ENCODE measurements at places on chromosomes 3 and 15. TPM values are rescaled to one million over a fixed set of nuclear protein-coding genes. Genes with fewer than 3 reads are reported as not detected.

Gene CLSTN2
- total RNA-seq, result 0.08 TPM

Gene SNURF
- total RNA-seq, result 19.6 TPM

Gene AGBL1
- total RNA-seq, result not detected

Gene TNNC1
- 2.9 TPM for total RNA-seq

Gene RTP3
- total RNA-seq, result not detected

Gene PLAAT1
- total RNA-seq, result 0.28 TPM

Gene MBD4
- total RNA-seq, result 51.1 TPM

Gene C3orf22
- not detected for total RNA-seq

Gene NOP10
- total RNA-seq, result 303 TPM

Gene DNAH12
- 0.08 TPM for total RNA-seq

Gene TTC23
- 4.2 TPM for total RNA-seq

Gene GABRR3
- total RNA-seq, result not detected

Gene LYZL4
- not detected for total RNA-seq

Gene NEK11
- 2.1 TPM for total RNA-seq

Gene IL20RB
- 2.0 TPM for total RNA-seq

Gene CFAP20DC
- 2.4 TPM for total RNA-seq

Gene RPSA
- 2,622 TPM for total RNA-seq

Gene SCAMP5
- total RNA-seq, result 0.44 TPM

Gene PIF1
- total RNA-seq, result 30.4 TPM
